ENCODE measurements at places on chromosomes 2 and 18.

- DNase-seq = no peak
Measured at GRCh38 chr2:206202446-206202845, 42.8 kb downstream of the EEF1B2 start.

- no peak for DNase-seq
Measured at GRCh38 chr2:1450915-1451314, 37.7 kb downstream of the TPO start.

GRCh38 chr2:239190921-239191885 is 209.6 kb downstream of the HDAC4 start:
- DNase-seq = no peak

DNA sequence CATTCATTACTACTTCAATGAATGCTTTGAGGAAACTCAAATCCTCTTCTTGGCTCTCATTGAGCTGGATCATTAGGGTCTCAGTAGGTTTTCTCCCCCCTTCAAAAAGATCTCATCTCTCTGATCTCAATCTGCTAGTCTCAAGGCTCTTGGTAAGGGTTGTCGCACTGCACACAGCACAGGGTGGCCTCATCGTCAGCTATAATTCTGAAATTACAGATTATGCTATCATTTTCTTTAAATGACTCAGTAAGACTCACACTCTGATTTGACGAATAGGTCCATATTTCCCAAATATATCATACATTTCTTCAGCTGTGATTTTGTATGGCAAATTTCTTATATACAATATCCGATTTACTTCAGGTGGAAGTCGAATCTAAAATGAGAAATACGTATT is 2.3 kb downstream of the SF3B6 start:
- DNase-seq = no peak

GRCh38 chr2:235510318-235510717 is 16.5 kb downstream of the AGAP1 start:
- no peak for DNase-seq

- peak; percentile 17 for DNase-seq
Measured at GRCh38 chr18:12238826-12239225, 15.3 kb upstream of the CIDEA start.

DNA sequence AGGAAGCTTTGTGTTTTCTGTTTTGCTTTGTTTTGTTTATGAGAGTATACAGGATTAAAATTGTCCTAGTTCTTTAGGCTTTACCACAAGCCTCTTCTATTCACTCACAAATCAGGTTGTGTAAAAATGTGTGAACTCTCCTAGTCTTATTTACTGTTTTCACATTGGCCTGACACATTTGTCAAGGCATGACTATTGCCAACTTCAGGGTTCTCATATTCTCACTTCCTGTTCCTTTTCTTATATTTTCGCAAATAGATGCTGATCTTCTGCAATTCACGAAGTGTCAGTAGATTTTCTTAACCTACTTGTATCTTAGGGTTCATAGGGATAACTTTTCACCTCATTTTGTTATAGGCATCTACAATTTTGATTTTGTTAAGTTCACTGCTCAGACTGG is 67.1 kb downstream of the CCDC102B start:
- DNase-seq = no peak

DNA sequence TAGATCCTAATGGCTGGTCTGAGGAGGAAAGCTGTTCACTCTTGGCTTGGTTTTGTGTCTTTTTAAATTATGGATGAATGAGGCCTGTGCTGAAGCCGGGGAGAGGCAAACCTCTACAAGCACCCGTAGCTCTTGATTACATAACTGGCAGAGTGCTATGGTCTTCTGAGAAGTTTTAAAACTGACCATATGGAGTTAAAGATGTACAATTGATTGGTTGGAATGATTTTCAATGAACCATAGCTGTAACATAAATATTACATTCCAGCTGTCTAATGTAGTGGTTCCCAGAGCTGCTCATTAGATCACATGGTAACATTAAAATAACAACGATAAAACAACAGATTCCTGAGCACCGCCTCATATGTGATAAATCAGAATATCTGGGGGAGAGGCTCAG is 71.1 kb upstream of the MAP4K3 start:
- peak; percentile 75 for DNase-seq

DNA sequence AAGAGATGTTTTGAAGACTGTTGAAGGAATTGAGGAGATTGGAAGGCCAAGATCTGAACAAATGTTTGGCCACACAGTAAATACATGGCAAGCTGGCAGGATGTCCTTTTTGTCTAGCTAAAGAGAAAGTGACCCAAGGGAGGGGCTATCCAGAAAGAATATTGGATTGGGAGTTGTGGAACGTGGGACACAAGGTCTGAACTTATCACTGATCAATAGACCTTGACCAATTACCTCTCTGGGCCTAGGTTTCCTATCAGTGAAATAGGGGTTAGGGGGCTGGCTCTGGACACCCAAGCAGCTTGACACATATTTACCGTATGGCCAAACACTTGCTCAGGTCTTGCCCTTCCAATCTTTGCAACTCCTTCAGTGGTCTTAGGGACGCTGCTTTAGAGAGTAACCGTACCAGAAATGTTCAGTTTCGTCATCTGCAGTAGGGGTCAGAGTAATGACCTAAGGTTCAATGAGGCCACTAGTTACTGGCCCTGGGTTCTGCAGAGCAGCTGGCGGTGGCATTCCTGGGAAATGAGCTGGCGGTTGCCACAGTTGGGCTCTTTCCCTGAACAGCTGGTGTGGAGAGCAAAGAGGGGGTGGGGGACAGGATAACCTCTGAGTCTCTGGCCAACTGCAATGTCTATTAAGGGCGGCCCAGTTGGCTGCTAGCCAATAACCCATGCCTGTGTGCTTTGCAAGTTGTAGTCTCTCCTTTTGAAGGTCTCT is 70.1 kb upstream of the STPG4 start:
- peak; percentile 88 for DNase-seq

DNA sequence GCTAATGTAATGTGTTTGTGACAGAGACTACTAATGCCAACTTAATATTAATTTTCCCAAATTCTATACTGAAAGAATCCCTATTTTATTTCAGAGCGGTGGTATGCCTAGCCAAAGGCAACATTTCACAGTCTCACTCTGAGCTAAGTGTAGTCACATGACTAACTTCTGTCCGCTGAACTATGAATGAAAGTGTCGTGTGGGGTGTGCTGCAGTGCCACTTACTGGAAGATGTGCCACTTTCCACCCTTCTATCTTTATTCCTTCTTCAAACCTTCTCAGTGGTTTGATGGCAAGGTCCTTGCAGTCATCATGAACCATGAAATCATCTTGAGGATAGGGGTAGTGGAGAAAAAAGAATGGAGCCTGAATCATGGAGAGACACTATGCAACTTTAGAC is 47.3 kb upstream of the C1D start:
- no peak for DNase-seq

DNA sequence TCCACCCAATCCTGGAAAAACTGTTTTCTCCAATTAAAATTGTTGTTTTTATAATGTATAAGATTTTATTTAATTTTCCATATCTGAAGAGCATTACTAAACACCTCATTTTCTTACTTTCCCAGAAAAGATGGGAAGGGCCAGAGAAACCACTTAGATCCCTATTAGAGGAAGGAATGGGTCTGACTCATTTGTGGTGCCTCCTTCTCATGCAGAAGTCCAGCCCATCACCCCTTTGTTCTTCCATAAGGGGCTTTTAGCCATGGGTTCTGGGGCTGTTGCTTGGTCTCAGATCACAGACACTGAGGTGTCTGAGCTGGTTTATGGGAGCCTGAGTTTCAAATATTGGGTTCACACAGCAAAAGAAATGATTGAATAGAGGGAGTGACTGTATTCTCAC is 152.2 kb downstream of the ESCO1 start:
- DNase-seq = peak; percentile 26

DNA sequence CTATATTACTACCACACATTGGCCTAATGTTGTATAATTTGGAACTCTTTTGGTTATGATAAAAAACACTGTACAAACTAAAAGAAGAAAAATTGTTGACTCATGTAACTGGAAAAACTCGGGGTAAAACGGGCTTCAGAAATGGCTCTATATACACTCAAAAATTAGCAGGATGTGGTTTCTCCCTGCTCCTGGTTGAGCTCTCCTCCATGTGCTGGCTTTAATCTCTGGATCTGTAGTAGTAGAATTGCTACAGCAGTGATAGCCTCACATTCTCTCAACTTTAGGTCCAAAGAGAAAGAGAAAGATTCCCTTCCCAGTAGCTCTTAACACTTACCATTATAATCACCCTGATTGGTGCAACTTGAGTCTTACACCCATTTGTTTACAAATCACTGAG is 274.9 kb upstream of the GALNT5 start:
- no peak for DNase-seq

DNA sequence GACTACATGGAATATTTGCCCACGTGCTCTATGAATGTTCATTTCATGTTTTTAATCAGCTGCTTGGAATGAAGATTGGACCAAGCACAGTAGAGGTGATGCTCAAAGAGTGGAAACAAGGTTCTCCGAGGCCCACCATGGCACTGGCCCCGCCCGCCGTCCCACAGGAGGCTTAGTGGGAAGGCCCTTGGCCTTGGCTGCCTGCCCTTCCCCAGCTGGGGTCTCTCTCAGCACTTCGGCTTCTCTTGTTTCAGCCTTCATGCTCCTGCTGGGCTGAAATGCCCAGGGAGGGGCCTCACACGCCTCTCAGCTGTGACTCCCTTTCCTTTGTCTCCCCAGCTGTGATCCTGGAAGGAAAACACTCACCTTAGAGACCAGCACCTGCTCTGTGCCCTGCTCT is 833.2 kb downstream of the GALR1 start:
- DNase-seq = no peak

- no peak for DNase-seq
Measured at GRCh38 chr2:113174376-113174750, 592 bp downstream of the PSD4 start.

DNA sequence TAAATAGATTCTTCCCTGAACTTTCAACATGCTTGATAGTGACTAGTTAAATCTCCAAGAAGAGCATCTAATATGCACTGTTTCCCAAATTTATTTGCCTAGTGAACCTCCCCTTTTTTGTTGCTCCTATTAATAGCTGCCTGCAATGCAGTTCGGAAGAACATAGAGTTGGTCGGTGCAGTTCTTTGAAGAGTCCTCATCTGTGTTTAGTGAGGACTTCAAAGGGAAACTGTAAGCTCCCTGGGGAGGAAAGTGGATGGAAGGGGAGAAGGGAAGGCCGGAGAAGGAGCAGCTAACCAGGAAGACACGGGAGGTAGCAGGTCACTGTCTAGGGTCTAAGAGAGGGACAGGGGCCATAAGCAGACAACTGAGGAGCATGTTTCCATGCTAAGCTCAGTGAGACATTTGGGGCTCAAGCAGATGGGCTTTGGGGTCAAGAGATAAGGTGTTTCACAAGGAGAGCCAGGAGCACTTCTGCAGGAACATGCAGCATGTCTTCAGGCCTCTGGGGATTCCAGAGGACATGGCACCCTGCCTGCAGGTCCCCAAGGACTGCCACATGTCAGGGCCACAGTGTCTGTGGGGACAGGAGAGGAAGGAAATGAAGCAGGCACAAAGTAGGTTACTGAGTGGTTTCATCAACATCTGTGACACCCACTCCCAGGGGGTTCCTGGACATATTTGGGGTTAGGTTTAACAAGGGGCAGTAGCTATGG is 48.7 kb upstream of the ANXA4 start:
- DNase-seq = no peak

- DNase-seq = no peak
Measured at GRCh38 chr2:47405757-47406156, 2.8 kb downstream of the MSH2 start.
